ENCODE measurements at places on chromosomes 1 and 21. TPM values are rescaled to one million over a fixed set of nuclear protein-coding genes. Genes with fewer than 3 reads are reported as not detected.

Gene SPRR5
- not detected for total RNA-seq

Gene SUCO
- 48.6 TPM for total RNA-seq

Gene EDN2
- total RNA-seq: not detected

Gene KIF26B
- total RNA-seq: 6.2 TPM

Gene FHAD1
- total RNA-seq: 1.7 TPM

Gene CD84
- not detected for total RNA-seq

Gene IFI44L
- 0.05 TPM for total RNA-seq

Gene ACOT11
- 2.7 TPM for total RNA-seq

Gene DISP3
- 6.8 TPM for total RNA-seq

Gene INAVA
- total RNA-seq: 50.4 TPM

Gene OSBPL9
- total RNA-seq: 76.7 TPM

Gene APCS
- not detected for total RNA-seq

Gene PTAFR
- 0.25 TPM for total RNA-seq

Gene KRTAP19-1
- not detected for total RNA-seq

Gene KRTCAP2
- total RNA-seq: 125 TPM

Gene AVPR1B
- not detected for total RNA-seq

Gene TSPAN1
- total RNA-seq: not detected

Gene RGS8
- 1.8 TPM for total RNA-seq

Gene P3H1
- total RNA-seq: 77.2 TPM

Gene VAV3
- total RNA-seq: 2.6 TPM

Gene LINGO4
- not detected for total RNA-seq

Gene EXTL1
- total RNA-seq: 7.6 TPM

Gene CD34
- 0.26 TPM for total RNA-seq

Gene RGS13
- total RNA-seq: not detected

Gene URB1
- 23.1 TPM for total RNA-seq

Gene C1QTNF12
- total RNA-seq: 0.79 TPM

Gene CELSR2
- 97.1 TPM for total RNA-seq

Gene HOOK1
- 2.1 TPM for total RNA-seq

Gene SLAMF8
- total RNA-seq: not detected

Gene CRYAA
- total RNA-seq: not detected

Gene AXDND1
- 0.64 TPM for total RNA-seq

Gene ELF3
- 0.55 TPM for total RNA-seq

Gene FBXO2
- total RNA-seq: 0.30 TPM

Measured in neural crest cell (in vitro differentiated cells).